ENCODE measurements at places on chromosomes 1 and 21.

DNA sequence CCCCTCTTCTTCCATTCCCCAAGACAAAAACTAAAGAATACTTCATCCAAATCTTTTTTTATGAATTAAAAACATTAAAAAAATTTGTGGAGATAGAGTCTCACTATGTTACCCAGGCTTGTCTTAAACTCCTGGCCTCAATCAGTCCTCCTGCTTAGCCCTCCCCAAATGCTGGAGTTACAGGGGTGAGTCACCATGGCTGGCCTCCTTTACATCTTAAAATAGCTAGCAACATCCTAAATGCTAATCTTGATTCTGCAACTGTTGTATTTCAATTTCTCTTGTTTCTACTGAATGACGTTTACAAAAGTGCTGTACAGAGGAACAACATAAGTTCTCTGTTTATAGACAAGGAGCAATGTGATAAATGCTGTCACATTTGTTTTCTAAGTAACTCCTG is 483.5 kb downstream of the ADGRL2 start:
- no peak for DNase-seq

GRCh38 chr1:120178799-120179756 is 2.8 kb upstream of the SEC22B start:
- DNase-seq, result no peak

- no peak for DNase-seq
Measured at GRCh38 chr1:185813401-185813979, 79.3 kb downstream of the HMCN1 start.

DNA sequence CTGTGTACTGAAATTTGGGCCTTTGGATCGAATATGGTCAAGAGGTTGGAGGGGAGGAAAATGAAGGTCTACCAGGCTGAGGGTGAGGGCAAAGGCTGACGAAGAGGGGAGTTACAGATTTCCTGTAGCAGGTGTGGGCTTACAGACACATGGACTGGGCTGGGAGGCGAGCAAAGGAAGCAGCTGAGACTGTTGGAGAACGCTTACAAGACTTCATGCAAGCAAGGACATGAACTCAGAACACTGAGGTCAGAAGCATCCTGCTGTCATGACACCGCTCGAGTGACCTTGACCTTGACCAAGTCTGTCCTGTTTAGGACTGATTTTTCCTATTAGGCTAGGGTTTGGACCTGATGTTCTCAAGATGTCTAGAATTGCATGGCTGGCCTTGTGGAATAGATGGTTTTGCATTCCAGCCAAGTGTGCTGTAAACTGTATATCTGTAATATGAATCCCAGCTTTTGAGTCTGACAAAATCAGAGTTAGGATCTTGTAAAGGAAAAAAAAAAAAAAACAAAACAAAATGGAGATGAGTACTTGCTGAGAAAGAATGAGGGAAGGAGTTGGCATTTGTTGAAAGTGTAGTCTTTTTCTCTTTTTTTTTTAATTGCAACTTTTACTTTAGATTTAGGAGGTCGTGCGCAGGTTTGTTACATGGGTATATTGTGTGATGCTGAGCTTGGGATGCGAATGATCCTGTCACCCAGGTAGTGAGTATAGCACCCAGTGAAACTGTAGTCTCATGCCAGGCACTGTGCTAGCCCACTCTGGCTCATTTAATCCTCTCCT is 5.8 kb downstream of the ELF3 start:
- DNase-seq, result no peak

DNA sequence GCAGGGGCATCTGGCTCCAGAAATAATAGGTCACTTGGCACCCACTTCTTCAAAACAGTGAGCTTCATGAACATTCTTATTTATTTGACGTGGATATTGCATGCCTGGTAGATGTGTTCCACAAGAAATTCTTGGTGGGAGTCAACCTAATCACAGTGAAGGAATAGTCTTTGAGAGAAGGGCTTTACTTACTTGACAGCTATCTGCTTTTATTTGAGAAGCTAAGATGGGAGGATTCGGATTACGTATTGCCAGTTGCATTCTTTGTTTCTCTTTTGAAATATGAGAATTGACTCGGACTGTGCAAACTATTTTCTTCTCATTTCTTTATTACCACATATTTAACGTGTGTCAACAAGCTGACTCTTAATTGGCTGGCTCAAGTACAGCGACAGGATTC is 117.2 kb downstream of the FASLG start:
- DNase-seq, result no peak

DNA sequence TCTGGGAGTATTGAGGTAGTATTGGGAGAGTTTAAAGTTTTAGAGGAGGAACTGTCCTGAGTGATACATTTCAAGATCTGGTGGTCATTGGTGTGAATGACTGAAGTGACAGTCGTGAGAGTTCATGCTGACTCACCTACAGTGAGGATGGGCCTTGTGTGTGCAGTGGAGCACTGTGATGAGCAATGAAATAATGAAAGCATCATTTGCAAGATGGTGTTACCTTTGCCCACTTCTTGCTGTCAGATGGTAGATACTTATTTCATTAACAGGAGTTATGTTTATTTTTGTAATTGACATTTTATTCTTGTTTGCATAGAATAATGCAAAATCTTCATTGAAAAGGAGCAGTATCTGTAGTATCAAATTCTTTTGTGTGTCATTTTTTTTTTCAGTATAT is 29.0 kb downstream of the POU2F1 start:
- no peak for DNase-seq

DNA sequence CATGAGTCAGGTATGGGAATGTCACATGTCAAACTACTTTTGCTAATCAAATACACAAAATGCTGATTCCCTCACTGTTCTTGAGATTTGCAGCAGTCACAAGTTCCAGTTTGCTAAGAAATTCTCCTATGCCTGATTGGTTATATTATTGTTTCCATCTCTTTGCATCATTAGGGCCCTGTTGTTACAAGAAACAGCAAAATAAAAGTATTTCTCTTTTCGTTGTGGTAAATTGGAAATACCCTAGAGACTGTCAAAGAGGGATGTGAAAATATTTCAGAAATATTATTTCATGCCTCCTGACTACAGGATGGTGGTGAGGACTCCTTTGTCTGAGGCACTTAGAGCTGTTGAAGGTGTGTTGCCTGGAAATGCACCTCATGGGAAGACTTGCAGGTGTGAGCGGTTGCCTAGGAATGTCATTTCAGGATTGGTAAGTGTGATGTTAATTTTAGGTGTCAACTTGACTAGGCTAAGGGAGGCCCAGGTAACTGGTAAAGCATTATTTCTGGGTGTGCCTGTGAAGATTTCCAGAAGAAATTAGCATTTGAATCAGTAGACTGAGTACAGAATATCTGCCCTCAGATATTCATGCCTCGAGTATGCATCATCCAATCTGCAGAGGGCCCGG is 117.4 kb downstream of the ROR1 start:
- DNase-seq, result no peak

- DNase-seq, result no peak
Measured at GRCh38 chr1:235913311-235913710, 46.6 kb upstream of the LYST start.

GRCh38 chr1:216064643-216065042 is 358.6 kb downstream of the USH2A start:
- no peak for DNase-seq

- peak; percentile 12 for DNase-seq
Measured at GRCh38 chr21:17454315-17455027, 58.4 kb upstream of the CXADR start.

GRCh38 chr1:152220166-152221163 is 3.5 kb downstream of the HRNR start:
- no peak for DNase-seq

GRCh38 chr1:12338823-12339222 is 109.0 kb downstream of the VPS13D start:
- no peak for DNase-seq

DNA sequence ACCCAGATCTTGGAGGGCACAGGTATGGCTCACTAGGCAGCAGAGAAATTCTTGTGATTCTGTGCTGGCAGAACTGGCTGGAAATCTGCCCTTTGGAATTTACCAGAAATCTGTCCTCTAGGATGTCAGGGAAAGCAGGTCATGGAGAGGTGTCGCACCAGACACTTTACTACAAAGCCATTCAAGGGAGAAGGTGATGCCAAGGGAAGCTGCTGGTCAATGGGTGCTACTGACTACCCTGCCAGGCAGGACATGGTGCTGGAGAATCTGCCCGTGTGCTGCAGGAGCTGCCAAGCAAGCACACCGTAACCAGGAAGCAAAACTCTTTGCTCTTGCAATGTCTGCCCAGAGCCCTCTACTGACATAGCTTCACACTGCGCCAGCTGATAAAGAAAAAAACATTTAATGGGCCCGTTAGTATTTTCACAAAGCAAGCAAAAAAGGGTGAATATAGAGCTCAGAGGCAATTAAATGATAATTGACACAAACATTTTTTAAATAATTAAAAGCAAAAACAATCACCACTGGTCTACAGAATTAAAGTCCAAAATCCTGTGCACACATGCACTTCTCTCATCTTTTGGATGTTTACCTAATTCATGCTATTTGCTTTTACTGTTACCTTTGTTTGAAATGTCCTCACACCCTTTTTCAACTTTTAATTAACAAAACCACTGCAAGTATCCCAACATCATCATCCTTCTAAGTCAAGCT is 7.2 kb upstream of the FBXO28 start:
- DNase-seq, result no peak

- DNase-seq, result no peak
Measured at GRCh38 chr1:4778056-4778455, 123.6 kb downstream of the AJAP1 start.

- DNase-seq, result no peak
Measured at GRCh38 chr1:110184446-110184845, 25.7 kb upstream of the KCNC4 start.

DNA sequence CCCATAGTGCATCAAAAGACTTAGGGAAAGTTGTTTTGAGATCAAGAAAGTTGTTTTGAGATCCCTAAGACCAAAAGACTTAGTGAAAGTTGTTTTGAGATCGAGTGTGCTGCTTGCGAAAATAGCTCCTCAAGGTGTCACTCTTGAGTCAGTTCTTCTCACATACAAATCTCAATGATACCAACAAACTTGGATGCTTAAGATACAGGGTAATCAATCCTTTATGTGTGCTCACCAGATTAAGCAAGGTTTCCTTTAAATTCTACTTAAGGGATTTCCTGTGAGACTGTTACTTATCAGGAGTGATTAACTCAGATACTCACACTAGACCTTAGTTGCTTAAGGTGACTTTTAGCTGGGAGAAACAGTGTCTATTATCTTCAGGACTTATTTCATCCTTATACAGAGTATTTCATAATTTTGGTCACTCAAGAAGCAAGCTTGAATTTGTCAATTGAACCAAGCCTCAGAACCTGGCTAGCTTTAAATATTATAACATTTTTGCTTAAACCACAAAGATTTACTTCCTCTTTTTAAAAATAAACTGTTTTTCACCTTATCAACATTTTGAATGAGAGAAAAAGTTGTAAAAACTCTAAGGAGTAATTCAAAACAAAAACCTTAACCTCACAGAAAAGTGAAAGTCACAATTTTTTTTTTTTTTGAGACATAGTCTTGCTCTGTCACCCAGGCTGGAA is 8.0 kb upstream of the RLF start:
- DNase-seq, result no peak

GRCh38 chr21:41680444-41681347 is 86.2 kb downstream of the RIPK4 start:
- no peak for DNase-seq

DNA sequence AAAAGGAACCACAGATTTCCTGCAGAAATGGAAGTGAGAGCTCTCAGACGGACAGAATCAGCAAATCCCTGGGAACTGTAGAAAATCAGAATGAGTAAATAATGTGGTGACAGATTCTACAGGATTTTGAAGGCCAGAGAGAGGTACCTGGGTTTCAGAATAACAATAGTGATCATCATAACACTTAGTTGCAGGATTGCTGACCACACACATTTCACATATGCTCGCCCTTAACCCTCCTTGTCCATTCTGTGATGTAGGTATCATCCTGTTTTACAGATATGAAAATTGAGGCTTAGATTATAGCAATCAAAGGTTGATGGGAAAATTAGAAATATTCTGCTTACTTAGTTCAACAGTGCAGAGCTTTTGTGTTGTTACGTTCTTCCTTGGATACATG is 97.9 kb upstream of the HOOK1 start:
- DNase-seq, result no peak

DNA sequence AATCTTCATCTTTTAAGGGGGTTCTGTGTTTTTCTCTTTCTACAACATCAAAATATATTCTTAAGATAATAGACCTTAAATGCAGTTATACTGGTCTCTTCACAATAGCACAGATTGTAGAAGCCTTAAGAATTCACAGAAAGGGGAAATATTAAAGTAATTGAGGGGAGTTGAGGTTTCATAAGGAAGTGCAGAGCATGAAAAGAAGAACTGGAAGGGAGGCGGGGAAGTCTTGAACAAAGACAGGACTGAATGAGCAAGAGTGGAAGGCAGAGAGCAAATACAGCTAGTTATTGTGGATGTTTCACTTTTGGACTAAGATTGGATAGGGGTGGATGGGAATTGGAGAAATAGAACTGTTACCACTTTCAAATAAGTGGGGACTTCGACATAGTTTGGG is 67.7 kb downstream of the PTGER3 start:
- DNase-seq, result no peak

GRCh38 chr1:159296706-159297375 is 5.3 kb upstream of the FCER1A start:
- DNase-seq, result no peak

GRCh38 chr1:21585037-21585436 is 75.8 kb downstream of the ALPL start:
- no peak for DNase-seq

DNA sequence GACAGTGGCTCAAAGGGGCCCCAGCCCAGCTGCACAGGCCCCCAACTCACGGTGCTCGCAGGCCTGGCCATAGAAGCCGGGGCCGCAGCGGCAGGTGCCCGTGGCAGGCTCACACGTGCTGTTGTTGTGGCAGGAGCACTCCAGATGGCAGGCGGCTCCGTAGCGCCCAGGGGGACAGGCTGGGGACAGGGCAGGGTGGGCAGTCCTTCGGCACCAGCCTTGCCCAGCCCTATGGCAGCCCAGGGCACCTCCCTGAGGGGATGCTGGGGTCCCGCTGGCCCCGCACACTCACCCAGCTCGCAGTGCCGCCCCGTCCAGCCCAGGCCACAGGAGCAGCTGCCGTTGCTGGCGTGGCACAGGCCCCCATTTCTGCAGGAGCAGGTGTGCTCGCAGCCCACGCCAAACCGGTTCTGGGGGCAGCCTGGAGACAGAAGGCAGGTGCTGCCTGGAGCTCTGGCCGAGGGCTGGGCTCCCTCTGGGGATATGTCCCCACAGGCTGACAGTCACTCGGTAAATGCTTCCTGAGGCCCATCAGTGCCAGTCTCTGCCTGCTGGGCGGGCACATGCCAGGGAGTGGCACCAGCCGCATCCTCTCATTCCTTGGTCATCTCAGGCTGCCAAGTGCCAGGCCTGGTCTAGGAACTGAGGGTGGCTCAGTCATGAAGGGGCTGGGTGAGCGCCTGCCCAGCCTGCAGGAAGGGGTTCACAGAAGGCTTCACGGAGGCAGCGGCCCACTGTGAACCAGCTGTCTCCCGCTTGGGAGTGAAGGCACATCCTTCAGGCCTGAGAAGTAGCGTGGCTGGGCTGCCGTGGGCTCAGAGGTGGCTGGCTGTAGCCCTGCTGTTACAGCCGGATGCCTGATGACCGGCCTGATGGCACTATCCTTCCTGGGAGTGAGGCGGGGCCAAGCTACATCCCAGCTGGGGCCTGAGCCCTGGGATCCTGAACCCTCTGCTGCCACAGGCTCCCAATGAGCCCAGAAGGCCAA is 40.1 kb downstream of the ARHGEF16 start:
- DNase-seq, result no peak

All from stimulated activated effector memory CD8-positive, alpha-beta T cell treated with anti-CD3 and anti-CD28 coated beads, Interleukin-12 subunit alpha, Interleukin-12 subunit beta, amount 100 ng/mL, for 72 hours (primary cell).